ENCODE measurements at places on chromosomes 12 and 14. TPM values are rescaled to one million over a fixed set of nuclear protein-coding genes. Genes with fewer than 3 reads are reported as not detected.

The CACNA1C gene
- 0.06 TPM for total RNA-seq

The TAS2R50 gene
- 7.0 TPM for total RNA-seq

The RNASE7 gene
- total RNA-seq = not detected

The VDR gene
- 12.0 TPM for total RNA-seq

The LRFN5 gene
- not detected for total RNA-seq

The PRICKLE1 gene
- not detected for total RNA-seq

The FANCM gene
- total RNA-seq = 24.8 TPM

The SRP54 gene
- 84.8 TPM for total RNA-seq

The ASCL1 gene
- not detected for total RNA-seq

The NR1H4 gene
- not detected for total RNA-seq

The TGFB3 gene
- total RNA-seq = 1.4 TPM

The SMIM41 gene
- not detected for total RNA-seq

The LTB4R gene
- total RNA-seq = 13.2 TPM

The SOX5 gene
- 3.0 TPM for total RNA-seq

The AKT1 gene
- 229 TPM for total RNA-seq

DNA sequence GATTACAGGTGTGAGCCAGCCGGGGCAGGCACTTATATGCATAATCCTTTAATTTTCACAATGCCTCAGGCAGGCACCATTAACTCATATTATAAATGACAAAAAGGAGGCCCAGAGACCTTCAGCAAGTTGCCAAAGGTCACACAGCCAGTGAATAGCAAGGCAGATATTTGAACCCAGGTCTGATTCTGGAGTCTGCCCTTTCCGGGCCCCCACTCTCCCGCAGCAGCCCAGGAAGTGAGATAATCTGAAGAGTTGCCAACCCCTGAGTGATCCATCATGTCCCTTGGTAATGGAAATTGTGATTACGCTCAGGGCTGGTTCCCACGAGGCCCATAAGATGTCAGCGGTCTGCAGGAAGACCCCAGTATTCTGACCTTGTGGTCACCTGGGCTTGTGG, 95.3 kb upstream of the MED13L start:
- DNase-seq = no peak

DNA sequence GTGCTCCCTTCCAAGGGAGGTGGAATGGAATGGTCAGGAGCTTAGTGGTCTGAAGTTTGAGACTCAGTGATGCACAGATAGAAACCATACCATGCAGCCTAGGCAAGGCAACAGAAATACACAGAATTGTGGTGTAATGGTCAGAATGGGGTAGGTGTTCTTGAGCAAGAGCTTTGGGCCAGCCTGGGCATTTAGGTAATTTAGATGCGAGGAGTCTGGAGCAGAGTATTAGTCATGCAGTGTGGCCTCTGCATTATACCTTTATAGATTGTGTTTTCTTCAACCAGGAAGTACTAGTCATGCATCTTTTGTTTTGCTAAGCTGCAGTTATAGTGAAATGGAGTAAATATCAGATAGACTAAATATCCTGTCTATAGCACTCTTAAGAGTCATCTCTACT, 118.3 kb downstream of the DAAM1 start:
- no peak for DNase-seq

DNA sequence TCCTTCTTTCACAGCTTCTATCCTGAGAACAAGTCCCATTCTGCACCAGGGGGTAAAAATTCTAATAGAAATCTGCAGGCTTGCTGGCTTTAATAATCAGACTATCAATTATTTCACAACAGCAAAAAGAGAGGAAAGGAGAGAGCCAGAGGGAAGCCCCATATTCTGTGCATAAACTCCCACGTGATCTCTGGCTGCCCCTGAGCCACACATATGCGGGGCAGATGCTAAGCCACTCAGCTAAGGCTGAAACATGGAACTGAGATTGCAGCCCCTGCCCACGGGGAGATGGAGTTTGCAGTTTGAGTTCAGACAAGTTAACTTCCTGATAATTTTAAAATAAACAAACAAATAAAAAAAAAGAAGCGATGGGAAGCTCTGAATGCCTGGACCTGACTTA, 254.4 kb upstream of the CCDC196 start:
- DNase-seq = no peak

- peak; percentile 56 for DNase-seq
Observed at GRCh38 chr14:73741876-73742519, 27.8 kb upstream of the PNMA1 start.

DNA sequence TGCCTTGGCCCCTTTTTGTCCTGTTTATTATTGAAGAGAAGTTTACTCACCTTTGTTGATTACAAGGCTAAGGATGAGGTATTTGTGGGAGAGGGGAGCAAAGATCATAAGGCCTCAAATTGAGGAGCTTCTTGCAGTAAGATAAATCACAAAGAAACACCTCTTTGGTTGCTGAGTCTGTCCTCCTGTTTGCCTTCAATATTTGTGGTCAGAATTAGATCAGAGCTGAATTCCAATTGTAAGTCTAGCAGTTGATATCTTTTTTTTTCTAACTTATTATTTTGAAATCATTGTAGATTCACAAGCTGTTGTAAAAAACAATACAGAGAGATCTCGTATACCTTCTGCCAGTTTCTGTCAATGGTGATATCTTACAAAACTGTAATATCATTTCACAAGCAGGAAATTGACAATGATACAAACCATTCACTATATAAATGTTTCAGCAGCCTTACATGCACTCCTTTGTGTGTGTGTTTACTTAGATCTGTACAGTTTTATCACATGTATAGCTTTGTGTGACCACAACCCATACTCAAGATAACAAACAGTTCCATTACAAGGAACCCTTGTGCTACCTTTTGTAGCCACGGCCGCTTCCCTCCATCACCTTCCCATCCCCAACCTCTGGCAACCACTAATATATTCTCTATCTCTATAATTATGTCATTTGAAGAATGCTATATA, 97.4 kb downstream of the KICS2 start:
- no peak for DNase-seq

- DNase-seq = no peak
Observed at GRCh38 chr14:21257394-21257909, 11.8 kb downstream of the HNRNPC start.

GRCh38 chr14:26622611-26623010, 24.8 kb upstream of the NOVA1 start:
- no peak for DNase-seq

GRCh38 chr12:1122786-1123185, 131.8 kb downstream of the ERC1 start:
- DNase-seq = no peak

GRCh38 chr14:77141214-77142004, at the start of gene ZDHHC22:
Gene ZDHHC22, minus strand, starts transcription at chr14:77141791. Its CDS starts 2,053 bp downstream, at chr14:77139738.
- peak; percentile 29 for DNase-seq

- DNase-seq = no peak
Observed at GRCh38 chr14:28142400-28143015, 624.1 kb upstream of the FOXG1 start.

DNA sequence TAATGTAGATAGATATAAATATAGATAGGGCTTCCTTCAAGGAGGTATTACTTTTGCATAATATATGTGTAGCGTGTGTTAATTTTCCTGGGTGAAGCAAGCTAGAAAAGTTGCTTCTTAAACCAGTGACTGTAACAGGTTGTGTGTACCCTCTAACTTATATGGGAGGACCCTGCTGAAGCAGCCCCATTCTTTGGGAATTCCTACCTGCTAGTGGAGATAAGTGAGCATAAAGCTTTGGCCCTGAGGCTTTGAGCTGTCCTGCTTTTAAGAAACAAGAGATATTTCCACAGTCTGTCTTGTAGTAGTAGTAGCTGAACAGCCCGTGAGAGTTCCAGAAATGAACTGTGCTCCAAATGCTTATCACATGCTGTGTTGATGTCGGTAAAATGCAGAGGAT, 8.6 kb downstream of the RMST start:
- DNase-seq = no peak

DNA sequence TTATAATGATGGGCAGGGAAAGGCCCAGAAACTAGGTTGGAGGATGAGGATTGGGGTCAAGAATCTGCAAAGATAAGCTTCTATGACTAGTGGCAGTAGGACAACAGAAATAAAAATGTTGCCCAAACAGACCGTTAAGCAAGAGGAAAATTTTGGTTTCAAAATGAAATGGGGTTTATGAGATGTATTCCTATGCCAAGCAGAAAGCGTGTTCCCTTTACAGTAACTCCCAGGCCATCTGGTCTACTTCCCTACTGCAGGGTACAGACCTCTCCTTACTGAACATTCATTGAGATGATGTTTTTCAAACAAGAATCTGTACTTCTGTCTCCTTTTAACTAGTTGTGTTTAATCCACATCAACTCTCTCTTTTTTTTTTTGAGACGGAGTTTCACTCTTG, 20.4 kb upstream of the TMEM229B start:
- DNase-seq = no peak

GRCh38 chr12:103806803-103807202, 34.2 kb downstream of the NT5DC3 start:
- DNase-seq = no peak

- DNase-seq = no peak
Observed at GRCh38 chr12:68264857-68265256, 11.5 kb upstream of the IL22 start.

- DNase-seq = no peak
Observed at GRCh38 chr14:21436567-21437062, 19.3 kb downstream of the CHD8 start.

- DNase-seq = no peak
Observed at GRCh38 chr14:21032326-21033132, 2.1 kb downstream of the RNASE13 start.

DNA sequence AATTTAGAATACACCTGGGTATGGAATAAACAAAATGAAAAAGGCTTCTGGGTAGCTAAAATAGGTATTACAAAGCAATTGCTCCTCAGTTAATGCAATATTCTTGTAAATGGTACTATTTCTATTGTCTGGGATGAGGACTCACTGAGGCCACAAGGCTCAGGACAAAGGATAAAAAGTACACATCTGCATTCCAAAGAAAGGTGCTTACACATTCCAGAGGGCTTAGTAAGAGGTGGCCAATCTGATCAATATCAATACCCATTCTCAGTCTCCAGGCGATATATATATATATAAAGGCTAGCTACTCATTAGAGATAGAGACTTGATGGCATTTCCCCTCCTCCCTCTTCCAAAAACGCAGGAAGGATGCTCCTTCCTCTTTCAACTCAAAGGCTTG, 43.8 kb downstream of the ATXN7L3B start:
- no peak for DNase-seq

- DNase-seq = no peak
Observed at GRCh38 chr14:56543436-56543835, 36.2 kb upstream of the TMEM260 start.

DNA sequence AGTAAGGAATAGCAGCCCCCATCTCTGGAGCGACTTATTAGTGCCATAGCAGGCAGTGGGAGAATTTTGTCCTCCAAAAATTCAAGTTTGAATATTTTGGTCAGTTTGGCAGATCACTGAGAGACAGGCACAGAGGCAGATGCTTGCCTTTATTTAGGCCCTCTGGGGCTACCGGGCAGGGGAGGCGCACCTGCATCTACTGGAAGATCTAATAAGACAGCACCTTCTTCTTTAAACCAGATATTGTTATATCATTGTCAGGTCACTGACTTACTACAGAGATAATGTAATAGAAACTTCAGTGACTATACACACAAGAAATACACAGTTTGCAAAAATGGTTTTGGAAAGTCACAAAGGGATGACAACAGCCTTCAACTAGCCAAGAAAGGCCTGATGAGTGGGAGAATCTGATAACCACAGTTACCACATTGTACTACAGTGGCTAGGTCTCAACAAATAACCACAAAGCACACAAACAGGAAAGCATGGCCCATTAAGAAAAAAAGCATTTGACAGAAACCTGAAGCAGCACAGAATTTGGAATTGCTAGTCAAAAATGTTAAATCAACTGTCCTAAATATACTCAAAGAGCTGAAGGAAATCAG, 56.8 kb downstream of the CDK17 start:
- peak; percentile 77 for DNase-seq

GRCh38 chr12:83158613-83159207, 472.0 kb downstream of the TMTC2 start:
- DNase-seq = no peak

DNA sequence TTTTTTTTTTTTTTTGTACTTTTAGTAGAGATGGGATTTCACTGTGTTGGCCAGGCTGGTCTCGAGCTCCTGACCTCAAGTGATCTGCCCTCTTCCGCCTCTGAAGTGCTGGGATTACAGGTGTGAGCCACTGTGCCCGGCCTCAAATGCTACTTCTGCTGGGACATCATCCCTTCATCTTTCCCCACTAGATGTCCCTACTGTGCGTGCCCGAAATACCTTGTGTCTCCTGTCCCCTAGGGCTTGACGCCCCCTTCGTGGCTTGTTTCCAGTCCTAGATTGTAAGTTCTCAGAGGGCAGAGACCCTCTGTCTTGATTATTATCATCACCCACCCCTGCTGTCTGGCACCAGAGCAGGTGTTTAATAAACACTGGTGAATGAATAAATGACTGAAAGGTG, 14.9 kb downstream of the CCDC63 start:
- DNase-seq = no peak

DNA sequence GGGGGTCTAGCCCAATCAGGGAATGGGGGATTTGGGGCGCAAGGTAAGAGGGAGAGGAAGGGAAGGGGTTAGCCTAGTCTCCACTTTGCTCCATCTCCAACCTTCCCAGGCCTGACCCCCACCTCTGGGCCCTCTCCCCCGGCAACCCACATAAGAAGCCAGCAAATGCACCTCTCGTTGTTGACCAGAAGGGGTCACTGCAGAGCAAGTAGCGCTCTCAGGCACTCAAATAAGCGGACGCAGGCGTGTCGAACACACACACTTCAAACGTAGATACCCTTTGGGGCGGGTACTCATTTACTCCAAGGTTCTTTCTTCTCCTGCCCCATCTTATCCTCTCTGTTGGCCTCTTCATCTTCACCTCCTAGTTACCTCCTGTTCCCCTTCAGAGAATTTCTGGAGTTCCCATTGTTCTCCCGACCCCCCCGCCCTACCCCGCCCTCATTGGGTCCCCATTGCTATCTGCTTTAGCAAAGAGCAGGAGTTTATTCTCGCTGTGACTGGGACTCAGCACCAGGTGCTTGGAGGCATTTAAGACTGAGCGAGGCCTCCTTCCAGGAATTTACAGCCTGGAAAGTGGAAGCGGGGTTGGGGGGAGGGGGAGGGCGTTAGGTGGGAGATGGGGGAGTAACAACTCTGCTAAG, 1.5 kb upstream of the SRRM4 start:
- no peak for DNase-seq

DNA sequence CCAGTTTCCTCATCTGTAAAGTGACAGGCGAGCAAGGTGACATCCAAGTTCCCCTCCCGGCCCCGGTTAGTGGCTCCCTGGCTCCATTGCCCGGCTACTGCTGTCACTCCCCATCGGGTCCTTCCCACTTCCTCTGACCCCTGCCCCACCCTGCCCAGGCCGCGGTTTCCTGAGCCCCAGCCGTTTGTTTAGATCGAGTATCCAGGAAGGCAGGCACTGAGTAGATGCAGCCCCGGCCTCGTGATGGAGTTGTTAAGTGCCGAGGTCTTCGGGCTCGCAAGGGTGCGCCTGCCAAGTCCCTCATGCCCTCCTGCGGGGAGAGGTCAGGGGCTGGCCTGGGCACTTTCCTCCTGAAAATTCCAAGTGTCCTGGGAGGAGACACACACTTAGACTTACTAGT, 55.4 kb downstream of the TEAD4 start:
- DNase-seq = no peak

GRCh38 chr12:14841761-14842160, 1.6 kb downstream of the ART4 start:
- DNase-seq = no peak

GRCh38 chr14:63551332-63551731, 8.2 kb upstream of the PPP2R5E start:
- no peak for DNase-seq

GRCh38 chr14:93712079-93712837, 76.0 kb downstream of the PRIMA1 start:
- no peak for DNase-seq

- no peak for DNase-seq
Observed at GRCh38 chr14:96362071-96362964, 823 bp downstream of the ATG2B start.

GRCh38 chr12:2163177-2163941, 110.6 kb downstream of the CACNA1C start:
- no peak for DNase-seq

Measured in natural killer cell treated with Interleukin-12 subunit alpha and Interleukin-12 subunit beta and Interleukin-15 and Interleukin-18, amount 100 ng/mL, for 72 hours (primary cell).